ENCODE measurements at places on chromosomes 6 and 20. TPM values are rescaled to one million over a fixed set of nuclear protein-coding genes. Genes with fewer than 3 reads are reported as not detected.
A peak's percentile ranks its signal among the peaks of the same experiment; 100 is the strongest.

OR2J3 gene
- not detected for total RNA-seq

TAF4 gene
- 2.8 TPM for total RNA-seq

RNF182 gene
- 2.5 TPM for total RNA-seq

TUBE1 gene
- 48.6 TPM for total RNA-seq

SNAP91 gene
- 0.17 TPM for total RNA-seq

CDSN gene
- total RNA-seq = not detected

GRCh38 chr6:91633374-91634111 is 1046.7 kb upstream of the MAP3K7 start:
- H3K4me1 ChIP-seq = no peaks in the 10 kb centered on the region
- DNase-seq = peak; percentile 1
- H3K27me3 ChIP-seq = no peaks in the 10 kb centered on the region
- H3K4me3 ChIP-seq = no peak overlapping the region

DNA sequence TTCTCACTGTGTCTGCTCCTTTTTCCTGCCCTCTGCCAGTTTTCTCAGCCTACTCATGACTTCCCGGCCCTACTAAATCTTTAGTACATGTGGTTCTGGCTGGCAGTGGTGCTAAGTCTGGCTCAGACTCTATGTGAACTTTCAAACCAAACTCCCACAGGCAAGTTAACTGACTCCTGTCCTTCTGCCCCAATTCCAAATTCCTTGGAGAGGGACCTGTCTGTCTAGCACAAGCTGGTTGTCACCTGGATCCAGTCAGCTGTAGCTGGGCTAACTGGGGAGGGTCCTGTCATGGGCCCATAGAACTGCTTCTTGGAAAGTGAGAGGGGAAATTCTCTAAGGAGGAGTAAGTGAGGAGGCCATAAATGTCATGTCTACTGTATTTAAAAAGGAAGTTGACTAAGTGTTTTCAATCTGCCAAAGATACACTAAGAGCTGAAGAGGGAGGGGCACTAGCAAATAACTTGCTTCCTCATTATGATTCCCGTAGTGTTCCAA is 240.1 kb downstream of the KCNQ5 start:
- no peaks in the 10 kb centered on the region for H3K36me3 ChIP-seq
- H3K4me1 ChIP-seq = peaks cover 11% of the 10 kb centered on the region
- H3K4me3 ChIP-seq = no peak overlapping the region
- H3K27me3 ChIP-seq = no peaks in the 10 kb centered on the region
- DNase-seq = peak; percentile 65

DNA sequence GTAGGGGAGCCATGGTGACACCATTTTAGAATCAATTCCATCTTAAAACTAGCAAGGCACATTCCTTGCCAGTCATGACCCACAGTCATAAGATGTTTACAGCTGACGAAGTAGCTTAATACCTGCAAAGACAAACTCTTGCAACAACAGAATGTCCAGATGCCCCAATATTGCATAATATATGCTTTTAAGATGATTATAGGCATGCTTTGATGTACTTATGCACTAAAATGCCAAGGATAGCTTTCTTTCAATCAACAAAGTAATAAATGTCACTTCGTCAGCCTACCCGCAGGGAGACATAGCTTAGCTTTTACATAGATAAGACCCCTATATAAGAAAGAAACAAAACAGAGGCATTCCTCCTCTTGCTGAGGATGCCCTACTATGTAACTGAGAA is 26.7 kb downstream of the ACSS1 start:
- no peaks in the 10 kb centered on the region for H3K36me3 ChIP-seq
- no peak overlapping the region for H3K27ac ChIP-seq
- no peak overlapping the region for H3K4me3 ChIP-seq

GRCh38 chr6:13624871-13625288 is 9.7 kb downstream of the NOL7 start:
- no peak overlapping the region for H3K4me3 ChIP-seq
- no peaks in the 10 kb centered on the region for H3K27me3 ChIP-seq
- no peaks in the 10 kb centered on the region for H3K4me1 ChIP-seq
- H3K36me3 ChIP-seq = peaks cover 5% of the 10 kb centered on the region
- no peak overlapping the region for H3K27ac ChIP-seq

DNA sequence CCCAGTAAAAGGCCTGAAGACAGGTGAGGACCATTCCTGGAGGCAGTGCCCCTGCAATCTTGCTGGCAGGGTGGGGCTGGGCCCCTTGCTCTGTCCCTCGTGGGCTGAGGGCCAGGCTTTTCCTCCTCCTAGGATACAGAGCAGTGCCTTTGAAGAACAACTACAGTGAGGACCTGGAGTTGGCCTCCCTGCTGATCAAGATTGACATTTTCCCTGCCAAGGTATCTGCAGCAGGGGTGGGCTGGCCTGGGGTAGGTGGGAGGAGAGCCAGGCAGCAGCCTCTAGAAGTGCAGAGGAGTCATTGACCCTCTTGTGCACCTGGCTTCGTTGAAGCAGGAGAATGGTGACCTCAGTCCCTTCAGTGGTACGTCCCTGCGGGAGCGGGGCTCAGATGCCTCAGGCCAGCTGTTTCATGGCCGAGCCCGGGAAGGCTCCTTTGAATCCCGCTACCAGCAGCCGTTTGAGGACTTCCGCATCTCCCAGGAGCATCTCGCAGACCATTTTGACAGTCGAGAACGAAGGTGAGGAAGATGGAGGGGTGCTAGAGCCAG is 36.5 kb downstream of the PLCG1 start:
- peaks cover 27% of the 10 kb centered on the region for H3K4me1 ChIP-seq
- DNase-seq = no peak
- peak overlapping the region; percentile 9 for H3K27ac ChIP-seq
- H3K4me3 ChIP-seq = no peak overlapping the region

DNA sequence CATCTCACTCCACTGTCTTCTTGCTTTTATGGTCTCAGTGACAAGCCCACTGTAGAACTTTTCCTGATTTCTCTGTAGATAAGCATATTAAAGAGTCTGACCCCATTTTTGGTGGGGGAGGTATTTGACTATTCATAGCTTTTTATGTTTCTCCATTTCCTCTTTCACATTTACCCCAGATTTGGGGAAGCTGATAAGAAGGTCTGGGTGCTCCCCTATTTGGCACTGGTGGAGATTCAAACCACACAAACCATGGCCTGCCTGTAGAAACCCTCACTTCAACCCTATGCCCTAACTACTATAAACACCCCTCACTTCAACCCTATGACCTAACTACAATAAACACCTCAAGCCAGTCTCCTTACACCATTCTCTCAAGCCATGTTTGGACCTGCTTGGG is 196.2 kb upstream of the SYNDIG1 start:
- H3K36me3 ChIP-seq = no peaks in the 10 kb centered on the region
- no peak overlapping the region for H3K4me3 ChIP-seq
- no peaks in the 10 kb centered on the region for H3K27me3 ChIP-seq
- no peak for DNase-seq
- H3K4me1 ChIP-seq = no peaks in the 10 kb centered on the region
- H3K27ac ChIP-seq = no peak overlapping the region

DNA sequence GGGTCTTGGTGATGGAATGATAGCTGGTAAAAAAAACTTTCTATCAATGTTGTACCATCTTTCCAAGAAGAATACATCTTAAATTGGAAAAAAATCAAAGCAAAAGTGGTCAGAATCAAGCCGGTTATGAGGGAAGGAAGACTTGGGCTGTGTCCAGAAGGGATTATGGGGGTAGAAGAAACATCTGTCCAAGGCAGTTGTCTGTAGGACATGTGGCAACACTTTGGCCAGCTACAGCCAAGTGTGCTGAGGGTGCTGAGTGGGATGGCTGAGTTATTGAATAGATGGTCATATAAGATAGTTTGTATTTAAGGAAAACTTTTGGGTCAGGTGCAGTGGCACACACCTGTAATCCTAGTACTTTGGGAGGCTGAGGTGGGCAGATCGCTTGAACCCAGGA is 38.4 kb downstream of the INSM1 start:
- no peak overlapping the region for H3K4me3 ChIP-seq
- H3K4me1 ChIP-seq = no peaks in the 10 kb centered on the region
- no peak for DNase-seq
- no peaks in the 10 kb centered on the region for H3K36me3 ChIP-seq
- no peaks in the 10 kb centered on the region for H3K27me3 ChIP-seq

DNA sequence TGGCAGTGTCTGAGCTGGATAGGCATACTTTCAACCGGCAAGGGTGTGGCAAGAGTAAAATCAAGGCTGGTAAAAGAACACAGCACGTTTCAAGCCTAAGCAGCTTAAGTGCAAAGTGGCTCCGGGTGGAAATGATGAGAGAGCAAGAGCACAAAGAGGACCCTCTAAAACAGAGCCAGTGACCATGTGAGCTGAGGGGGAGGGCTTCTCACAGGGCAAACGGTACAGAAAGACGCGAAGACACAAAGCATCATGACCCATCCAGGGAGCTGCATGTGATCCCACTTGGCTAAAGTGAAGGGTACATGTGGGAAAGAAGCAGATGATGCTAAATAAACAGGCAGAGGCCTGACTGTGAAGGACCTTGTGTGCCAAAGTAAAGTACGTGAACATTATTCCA is 25.7 kb downstream of the FKBP5 start:
- no peaks in the 10 kb centered on the region for H3K36me3 ChIP-seq
- H3K4me3 ChIP-seq = peak overlapping the region; percentile 3
- peaks cover 12% of the 10 kb centered on the region for H3K4me1 ChIP-seq
- DNase-seq = no peak
- H3K27ac ChIP-seq = peak overlapping the region; percentile 26

GRCh38 chr6:45787384-45787783 is 228.3 kb downstream of the CLIC5 start:
- H3K27ac ChIP-seq = no peak overlapping the region
- no peaks in the 10 kb centered on the region for H3K27me3 ChIP-seq
- DNase-seq = no peak
- no peaks in the 10 kb centered on the region for H3K36me3 ChIP-seq
- peaks cover 3% of the 10 kb centered on the region for H3K4me1 ChIP-seq

DNA sequence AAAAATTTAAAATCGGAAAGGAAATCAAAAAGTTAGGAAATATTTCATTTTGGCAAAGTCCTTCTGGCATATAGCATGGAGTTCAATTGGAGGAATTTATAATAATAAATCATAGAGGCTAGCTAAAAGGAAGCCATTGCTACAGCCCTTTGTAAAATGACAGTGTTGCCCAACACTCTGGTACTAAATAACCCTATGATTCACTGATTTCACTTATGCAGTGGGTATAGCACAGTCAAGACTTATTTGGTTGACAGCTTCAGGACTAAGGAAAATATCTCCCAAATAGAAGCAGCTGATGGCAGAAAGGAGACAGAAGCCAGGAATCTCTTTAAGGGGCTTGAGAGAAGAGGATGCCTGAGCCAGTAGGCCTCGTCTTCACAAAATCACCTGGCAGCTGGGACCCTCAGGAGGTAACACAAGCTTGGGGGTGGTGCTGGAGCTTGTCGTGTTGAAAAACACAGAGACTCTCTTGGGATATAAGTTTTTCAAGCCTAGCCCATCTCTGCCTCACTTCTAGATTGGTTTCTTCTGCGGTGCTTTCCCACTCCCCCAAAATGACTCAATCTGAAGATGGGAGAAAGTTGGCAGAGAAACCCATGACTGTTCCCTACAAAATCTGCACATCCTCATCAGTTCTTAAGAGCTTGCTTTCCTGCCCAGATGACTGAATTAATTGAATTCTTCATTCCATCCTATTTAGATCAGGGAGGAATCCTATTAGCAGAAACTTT is 38.4 kb upstream of the EYA4 start:
- no peak overlapping the region for H3K4me3 ChIP-seq
- H3K27me3 ChIP-seq = no peaks in the 10 kb centered on the region
- DNase-seq = no peak
- H3K27ac ChIP-seq = no peak overlapping the region

GRCh38 chr6:93447874-93448273 is 28.5 kb upstream of the EPHA7 start:
- no peak for DNase-seq
- no peaks in the 10 kb centered on the region for H3K27me3 ChIP-seq
- no peak overlapping the region for H3K27ac ChIP-seq
- no peak overlapping the region for H3K4me3 ChIP-seq

- H3K4me1 ChIP-seq = no peaks in the 10 kb centered on the region
- no peak overlapping the region for H3K27ac ChIP-seq
- H3K4me3 ChIP-seq = no peak overlapping the region
- H3K27me3 ChIP-seq = no peaks in the 10 kb centered on the region
Measured at GRCh38 chr6:88609983-88610382, 353.4 kb downstream of the RNGTT start.

All from fibroblast of lung (primary cell).